ENCODE measurements at places on chromosomes 7 and 10. TPM values are rescaled to one million over a fixed set of nuclear protein-coding genes. Genes with fewer than 3 reads are reported as not detected.

- H3K36me3 ChIP-seq: no peaks in the 10 kb centered on the region
- H3K27me3 ChIP-seq: no peaks in the 10 kb centered on the region
- no peak overlapping the region for H3K4me3 ChIP-seq
- peaks cover 27% of the 10 kb centered on the region for H3K4me1 ChIP-seq
- H3K27ac ChIP-seq: no peak overlapping the region
Measured at GRCh38 chr7:131194070-131194865, 133.4 kb upstream of the MKLN1 start.

DNA sequence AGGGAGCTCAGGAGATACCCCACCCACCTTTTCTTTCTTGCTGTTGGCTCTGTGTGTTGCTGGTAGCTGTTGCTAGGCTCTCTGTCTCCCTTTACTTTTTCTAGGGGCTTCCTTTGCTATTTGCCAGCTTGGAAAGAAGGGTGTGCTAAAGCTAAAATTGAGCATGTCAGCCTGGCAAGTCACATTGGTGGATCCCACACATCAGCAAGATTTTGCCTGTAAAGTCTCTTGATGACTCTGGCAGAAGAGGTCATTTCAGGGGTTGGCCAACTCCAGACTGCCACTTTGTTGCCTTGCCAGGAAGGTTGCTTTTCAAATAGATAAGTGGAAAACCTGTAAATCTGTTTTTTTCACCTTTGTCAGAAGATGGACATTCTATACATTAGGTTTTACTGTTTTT is 9.9 kb downstream of the CCNY start:
- no peaks in the 10 kb centered on the region for H3K27me3 ChIP-seq
- peaks cover 13% of the 10 kb centered on the region for H3K4me1 ChIP-seq
- DNase-seq: no peak
- no peak overlapping the region for H3K4me3 ChIP-seq
- no peaks in the 10 kb centered on the region for H3K36me3 ChIP-seq
- no peak overlapping the region for H3K27ac ChIP-seq

- no peaks in the 10 kb centered on the region for H3K36me3 ChIP-seq
- DNase-seq: no peak
- no peak overlapping the region for H3K27ac ChIP-seq
- no peaks in the 10 kb centered on the region for H3K4me1 ChIP-seq
- no peak overlapping the region for H3K4me3 ChIP-seq
- no peaks in the 10 kb centered on the region for H3K27me3 ChIP-seq
Measured at GRCh38 chr7:85237721-85238120, 50.9 kb upstream of the SEMA3D start.

- no peak overlapping the region for H3K27ac ChIP-seq
- H3K4me1 ChIP-seq: no peaks in the 10 kb centered on the region
- no peak overlapping the region for H3K4me3 ChIP-seq
- no peaks in the 10 kb centered on the region for H3K36me3 ChIP-seq
- H3K27me3 ChIP-seq: no peaks in the 10 kb centered on the region
- DNase-seq: no peak
Measured at GRCh38 chr7:56537952-56538351, 421.7 kb upstream of the NUPR2 start.

DNA sequence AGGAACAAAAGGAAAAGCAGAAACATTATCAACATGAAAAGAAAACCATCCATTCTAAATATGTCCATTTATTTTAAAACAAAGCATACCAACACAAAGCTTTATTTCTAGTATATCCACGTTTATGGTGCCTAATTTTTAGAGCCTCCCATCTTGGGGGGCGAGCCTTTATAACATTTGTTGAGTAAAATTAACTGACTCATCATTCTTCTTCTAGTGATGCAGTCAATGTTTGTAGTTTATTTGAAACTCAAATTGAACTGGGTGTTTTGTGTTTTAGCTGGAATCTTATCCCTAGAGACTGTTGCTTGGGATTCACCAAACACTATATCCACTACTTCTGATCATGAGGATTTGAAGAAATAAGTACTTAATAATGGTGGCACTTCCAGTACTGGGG is 366.4 kb upstream of the NPVF start:
- DNase-seq: no peak
- no peaks in the 10 kb centered on the region for H3K4me1 ChIP-seq

LLCFC1 gene
- polyA plus RNA-seq: not detected
